ENCODE measurements at places on chromosomes 6 and 20. TPM values are rescaled to one million over a fixed set of nuclear protein-coding genes. Genes with fewer than 3 reads are reported as not detected.

The BPIFB4 gene
- polyA plus RNA-seq: not detected

The MCHR2 gene
- not detected for polyA plus RNA-seq

The SNAP25 gene
- 5.5 TPM for polyA plus RNA-seq

The TSPYL4 gene
- polyA plus RNA-seq: 52.8 TPM

The SLC22A2 gene
- polyA plus RNA-seq: not detected

The ZNF311 gene
- polyA plus RNA-seq: 7.3 TPM

The OXT gene
- polyA plus RNA-seq: not detected

The ANKRD6 gene
- 37.0 TPM for polyA plus RNA-seq

DNA sequence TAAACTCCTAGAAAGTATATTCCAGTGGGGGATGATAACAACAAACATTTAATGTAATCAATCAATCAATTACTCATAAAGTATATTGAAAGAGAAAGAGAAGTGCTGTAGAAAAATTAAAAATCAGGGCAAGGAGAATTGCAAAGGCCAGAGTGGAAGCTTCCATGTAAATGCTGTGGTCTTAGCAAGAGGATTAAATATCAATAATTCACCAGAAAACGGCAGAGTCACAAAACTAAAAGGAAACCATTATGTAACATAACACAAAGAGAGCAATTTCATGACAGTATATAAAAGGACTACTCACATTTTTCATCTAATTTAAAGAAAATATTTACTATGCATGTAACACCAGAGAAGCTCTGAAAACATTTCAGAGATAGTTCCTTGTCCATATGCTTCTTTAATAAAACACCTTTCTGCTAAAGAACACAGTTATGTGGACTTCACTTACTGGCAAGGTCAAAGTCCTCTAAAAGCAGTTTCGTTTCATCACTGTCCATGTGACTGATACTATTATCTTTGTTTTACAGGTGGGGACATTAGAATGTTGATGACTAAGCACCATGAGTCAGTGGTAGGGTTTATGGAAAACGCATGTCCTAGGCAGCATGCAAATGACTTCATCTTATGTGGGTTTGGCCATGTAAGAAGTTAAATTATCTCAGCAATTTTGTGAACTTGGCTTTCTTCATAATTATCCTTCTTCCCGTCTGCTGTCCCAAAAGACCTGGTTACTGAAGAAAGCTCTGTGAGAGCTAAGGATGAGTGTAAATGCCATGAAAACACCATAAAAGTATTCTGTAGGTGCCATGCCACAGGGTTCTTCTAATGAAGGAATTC is 185.8 kb upstream of the TENT5A start:
- DNase-seq: no peak

- DNase-seq: no peak
Observed at GRCh38 chr20:62367633-62368391, 700 bp upstream of the LAMA5 start.

DNA sequence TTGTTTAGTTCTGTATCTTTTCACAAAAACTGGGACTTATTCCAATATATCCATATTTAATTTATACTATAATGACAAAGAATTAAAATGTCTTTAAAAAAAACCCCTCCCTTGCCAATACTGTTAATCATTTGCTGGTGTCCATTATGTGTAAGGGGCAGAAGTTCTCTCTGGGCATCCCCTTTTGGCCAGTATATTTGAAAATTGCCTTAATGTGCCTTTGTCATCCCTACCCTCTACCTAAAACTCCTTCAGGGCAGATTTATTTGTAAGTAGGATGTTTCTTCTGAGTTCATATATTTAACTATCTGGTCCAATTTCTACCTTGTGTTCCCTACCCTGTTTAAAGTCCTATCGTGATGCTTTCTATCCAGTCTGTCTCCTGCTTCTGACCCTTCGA is 62.9 kb downstream of the ARHGAP18 start:
- DNase-seq: no peak

GRCh38 chr6:97322811-97323210 is 39.8 kb upstream of the MMS22L start:
- DNase-seq: no peak

DNA sequence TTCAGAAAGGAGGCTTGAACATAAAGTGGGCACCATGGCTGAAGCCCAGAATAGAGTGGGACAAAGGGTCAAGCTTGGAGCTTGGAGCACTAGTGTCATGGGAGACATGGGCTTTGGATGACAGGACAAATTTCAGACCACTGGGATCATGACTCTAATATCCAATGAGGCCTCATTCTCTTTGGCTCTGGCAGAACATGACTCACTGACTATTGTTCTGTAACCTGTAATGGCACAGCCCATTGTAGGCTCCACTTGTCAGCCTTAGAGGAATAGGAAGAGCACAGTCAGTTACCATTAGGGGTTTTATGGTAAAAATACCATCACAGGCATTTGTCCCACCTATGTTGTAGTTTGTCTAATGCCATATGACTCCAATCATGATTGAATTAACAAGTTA is 34.0 kb upstream of the MMS22L start:
- no peak for DNase-seq

- no peak for DNase-seq
Observed at GRCh38 chr20:59939879-59940128, 301 bp downstream of the PPP1R3D start.

DNA sequence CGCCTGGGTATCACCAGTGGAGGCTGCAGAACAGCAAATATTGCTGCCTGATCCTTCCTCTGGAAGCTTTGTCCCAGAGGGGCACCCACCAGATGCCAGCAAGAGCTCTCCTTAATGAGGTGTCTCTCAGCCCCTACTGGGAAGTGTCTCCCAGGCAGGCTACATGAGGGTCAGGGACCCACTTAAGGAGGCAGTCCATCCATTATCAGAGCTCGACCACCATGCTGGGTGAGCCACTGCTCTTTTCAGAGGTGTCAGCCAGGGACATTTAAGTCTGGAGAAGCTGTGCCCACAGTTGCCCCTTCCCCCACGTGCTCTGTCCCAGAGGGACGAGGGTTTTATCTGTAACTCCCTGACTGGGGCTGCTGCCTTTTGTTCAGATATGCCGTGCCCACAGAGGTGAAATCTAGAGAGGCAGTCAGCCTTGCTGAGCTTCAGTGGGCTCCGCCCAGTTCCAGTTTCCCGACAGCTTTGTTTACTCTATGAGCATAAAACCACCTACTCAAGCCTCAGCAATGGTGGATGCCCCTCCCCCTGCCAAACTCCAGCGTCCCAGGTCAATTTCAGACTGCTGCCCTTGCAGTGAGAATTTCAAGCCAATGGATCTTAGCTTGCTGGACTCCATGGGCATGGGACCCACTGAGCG is 25.9 kb upstream of the AIG1 start:
- no peak for DNase-seq

DNA sequence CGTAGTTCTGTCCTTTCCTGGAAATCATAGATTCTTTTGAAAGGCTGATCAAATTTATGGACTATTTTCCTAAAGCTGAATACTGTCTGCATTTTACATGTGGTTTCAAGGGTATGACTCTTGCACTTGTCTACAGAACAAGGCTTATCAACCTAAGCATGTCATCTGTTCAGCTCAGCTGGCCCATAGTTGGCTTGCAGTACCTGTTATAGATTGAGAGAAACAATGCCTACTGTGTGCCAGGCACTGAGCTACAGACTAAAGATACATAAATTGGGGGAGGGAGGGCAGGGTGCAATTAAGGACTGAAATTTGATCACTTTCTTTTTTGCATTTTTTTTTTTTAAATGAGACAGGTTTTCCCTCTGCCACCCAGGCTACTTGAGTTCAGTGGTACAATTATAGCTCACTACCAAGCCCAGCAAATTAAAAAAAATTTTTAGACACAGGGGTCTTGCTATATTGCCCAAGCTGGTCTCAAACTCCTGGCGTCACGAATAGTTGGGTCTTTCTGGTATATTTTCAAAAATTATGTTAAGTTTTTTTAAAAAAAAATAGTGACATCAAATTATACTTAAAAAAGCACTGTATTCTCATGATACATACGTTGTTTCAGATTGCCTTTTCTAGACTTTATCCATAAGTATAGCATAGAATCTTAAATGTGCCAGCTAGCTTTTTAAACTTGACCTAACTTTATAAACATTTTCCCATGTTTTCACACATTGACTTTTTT is 52.2 kb downstream of the RREB1 start:
- no peak for DNase-seq

GRCh38 chr6:5398530-5398929 is 137.2 kb downstream of the FARS2 start:
- no peak for DNase-seq

- no peak for DNase-seq
Observed at GRCh38 chr6:32886681-32887383, 32.8 kb downstream of the PSMB9 start.

GRCh38 chr20:44692932-44693480 is 22.2 kb upstream of the CCN5 start:
- no peak for DNase-seq

DNA sequence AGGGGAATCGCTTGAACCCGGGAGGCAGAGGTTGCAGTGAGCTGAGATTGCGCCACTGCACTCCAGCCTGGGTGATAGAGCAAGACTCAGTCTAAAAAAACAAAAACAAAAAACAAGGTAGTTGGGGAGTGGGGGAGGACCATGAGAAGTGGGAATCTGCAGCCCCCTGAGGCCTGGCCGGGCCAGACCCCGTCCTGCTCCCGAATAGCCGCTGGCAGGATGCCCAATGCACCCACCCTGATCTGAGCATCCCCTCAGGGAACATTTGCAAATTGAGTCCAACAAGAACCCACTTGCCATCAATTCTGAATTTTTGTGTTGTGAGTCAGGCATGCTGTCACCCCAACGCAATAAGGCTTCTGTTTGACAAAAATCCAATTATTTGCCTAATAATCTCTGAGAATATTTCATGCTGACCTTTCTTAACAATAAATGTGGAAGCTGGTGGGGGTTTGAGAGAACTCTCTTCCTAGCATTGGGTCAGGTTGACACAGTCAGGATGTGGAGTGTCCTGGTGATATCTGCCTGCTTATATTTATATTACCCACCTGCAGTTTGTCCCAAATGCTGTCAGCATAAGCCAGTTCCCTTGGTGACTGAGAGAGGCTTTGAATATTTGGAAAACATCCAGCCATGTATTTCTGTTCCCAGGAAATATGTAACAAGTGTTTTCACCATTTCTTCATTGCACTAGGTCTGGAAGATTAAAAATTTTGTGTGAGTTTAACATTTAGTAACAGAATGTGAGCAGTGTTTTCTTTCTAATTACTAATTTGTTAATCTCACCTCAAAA is 28.4 kb upstream of the FRMD1 start:
- DNase-seq: no peak

DNA sequence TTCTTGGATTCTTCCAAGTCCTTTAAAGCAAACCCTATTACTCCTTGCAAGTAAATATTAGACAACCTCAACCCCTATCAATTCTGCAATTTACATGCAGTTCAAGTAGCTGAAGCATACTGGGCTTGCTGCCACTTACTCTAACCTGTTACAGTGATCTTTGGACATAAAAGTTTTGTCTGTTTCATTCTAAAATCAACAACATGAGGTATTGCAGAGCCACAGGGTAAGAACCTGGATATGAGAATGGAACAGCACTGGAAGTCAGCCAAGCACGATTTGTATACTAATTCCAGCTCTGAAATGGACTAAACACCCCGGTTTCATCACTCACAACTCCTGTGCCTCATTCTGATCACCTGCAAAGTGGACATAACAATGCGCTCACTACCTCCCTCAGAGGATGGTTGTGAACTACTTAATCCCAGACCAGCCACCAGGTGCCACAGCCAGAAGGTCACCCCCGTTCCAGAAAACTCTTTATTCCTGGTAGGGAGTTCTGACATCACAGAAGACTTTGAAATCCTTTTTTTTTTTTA is 270.0 kb downstream of the ADGB start:
- no peak for DNase-seq

GRCh38 chr6:136309729-136310311 is 20.2 kb upstream of the BCLAF1 start:
- no peak for DNase-seq

DNA sequence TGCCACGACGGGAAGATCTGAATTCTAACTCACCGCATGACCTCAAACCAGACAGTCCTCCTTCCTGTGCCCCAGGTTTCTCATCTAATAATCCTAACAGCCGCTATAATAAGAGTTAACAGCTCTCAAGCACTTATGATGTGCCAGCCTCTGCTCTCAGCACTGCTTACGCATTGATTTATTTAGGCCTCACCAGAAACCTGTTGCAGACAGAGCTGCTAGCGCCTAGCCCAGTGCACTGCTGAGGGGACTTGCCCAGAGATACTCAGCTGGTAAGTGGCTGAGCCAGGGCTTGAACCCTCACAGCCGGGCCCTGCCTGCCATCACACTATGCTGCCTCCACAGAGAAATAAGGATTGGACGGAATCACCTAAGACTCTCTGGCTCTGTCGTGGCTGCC is 37.7 kb downstream of the GRM4 start:
- no peak for DNase-seq

- DNase-seq: no peak
Observed at GRCh38 chr6:128521282-128521632, 858 bp upstream of the PTPRK start.

GRCh38 chr6:20931093-20931492 is 396.8 kb downstream of the CDKAL1 start:
- DNase-seq: no peak

DNA sequence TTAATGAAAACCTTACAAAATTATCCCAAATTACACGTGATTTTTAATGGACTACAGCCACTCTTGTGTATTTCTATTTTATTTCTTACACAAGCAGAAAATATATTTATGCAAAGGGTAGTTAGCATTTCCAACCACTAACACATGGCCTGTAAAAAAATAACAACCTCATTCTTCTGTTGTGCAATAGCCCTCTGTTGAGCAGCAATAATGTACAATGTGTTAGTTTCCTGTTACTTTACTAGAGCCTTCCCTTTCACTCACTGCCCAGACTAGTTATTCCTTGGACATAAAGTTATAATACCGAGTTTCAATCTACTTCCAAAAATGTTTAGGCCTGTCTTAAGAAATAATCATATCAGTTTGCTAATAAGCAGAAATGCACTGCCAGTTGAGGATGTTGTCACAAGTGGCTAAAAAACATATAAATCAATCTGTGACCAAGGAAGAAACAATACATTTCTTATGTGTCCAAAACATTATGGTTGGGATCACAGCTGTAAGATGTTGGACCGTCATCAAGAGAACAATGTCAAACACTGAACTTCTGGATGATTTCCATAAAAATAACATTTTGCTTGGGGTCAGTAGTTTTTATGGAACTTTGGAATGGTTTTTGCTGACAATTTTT is 73.6 kb upstream of the RNF146 start:
- DNase-seq: peak; percentile 73

DNA sequence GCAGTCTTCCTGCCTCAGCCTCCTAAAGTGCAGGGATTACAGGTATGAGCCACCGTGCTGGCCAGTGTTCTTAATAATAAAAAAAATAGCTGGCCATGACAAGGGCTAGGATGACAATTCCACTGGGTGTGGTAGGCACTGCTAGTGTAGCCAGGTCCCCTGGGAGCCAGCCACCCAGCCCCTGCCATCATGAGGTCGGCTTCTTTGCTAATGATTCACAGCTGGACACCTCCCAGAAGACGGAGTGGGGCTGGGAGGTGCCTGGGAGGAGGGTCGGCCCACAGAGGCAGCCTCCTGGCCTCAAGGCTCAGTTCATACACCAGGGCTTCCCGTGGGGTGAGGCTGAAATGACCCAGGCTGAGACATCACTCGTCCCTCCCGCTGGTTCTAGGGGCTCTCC is 230.4 kb downstream of the TAF4 start:
- no peak for DNase-seq

- DNase-seq: no peak
Observed at GRCh38 chr6:93327857-93328256, 91.5 kb downstream of the EPHA7 start.

GRCh38 chr20:5871459-5872410 is 78.6 kb downstream of the TRMT6 start:
- DNase-seq: no peak

GRCh38 chr20:36654506-36654905 is 8.5 kb upstream of the SLA2 start:
- no peak for DNase-seq

- no peak for DNase-seq
Observed at GRCh38 chr6:85537055-85537494, 56.6 kb downstream of the SNX14 start.

Data from right lung (tissue), 10 donors.